Right ventricle myocardium inferior (tissue), 1 donor: ENCODE measurements at places on chromosomes 13 and 19. TPM values are rescaled to one million over a fixed set of nuclear protein-coding genes. Genes with fewer than 3 reads are reported as not detected.

NECTIN2 gene
- 41.8 TPM for total RNA-seq

PTPRH gene
- total RNA-seq = 0.87 TPM

CILP2 gene
- 0.30 TPM for total RNA-seq

CCDC70 gene
- not detected for total RNA-seq

GRCh38 chr13:29160862-29161261, 340.7 kb downstream of the MTUS2 start:
- DNase-seq = no peak

DNA sequence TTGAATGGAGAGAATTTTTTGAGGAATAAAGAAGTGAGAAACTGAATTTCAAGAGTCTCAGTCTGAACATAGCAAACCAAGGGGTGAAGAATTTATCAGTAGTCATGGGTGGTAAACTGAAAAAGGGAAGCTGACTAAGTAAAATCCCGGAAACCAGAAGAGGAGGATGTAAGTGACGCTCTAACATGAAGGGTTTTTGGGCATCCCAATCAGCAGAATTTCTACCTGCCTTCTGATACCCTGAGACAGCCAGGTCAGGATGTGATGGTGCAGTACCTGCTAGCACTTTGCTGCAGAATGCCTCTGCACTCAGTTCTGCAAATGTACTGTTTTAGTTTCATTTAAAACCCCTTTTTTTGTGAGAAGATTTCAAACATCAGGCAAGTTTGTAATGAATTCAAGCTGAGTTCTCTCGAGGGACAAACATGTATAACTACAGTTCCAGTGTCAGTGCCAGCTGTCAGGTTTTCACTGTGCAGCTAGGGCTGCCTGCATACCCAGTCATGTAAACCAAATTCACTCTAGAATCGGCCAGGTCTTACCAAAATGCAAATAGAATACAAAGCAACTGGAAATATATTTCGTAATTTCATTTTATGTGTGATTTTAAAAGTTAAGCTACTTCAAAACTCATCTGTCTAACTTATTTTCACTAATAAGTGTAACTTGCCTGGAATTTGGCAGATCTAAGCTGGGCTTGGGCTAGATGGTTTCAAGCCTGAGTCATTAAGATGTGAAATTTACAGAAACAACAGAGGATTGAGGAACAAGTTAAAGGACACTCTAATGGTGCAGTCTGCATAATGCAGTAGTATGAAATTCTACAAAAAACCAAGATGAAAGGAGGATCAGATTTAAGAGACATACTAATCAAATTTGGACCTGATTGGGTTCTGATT, 13.8 kb downstream of the METTL21C start:
- no peak for DNase-seq

GRCh38 chr13:39895254-39895653, 239.8 kb downstream of the COG6 start:
- no peak for DNase-seq
